ENCODE measurements at places on chromosomes 6 and 20.

GRCh38 chr6:154306696-154307095 lies 49.9 kb downstream of the IPCEF1 start:
- DNase-seq: no peak

GRCh38 chr20:60820918-60821317 lies 431.1 kb upstream of the CDH4 start:
- no peak for DNase-seq

DNA sequence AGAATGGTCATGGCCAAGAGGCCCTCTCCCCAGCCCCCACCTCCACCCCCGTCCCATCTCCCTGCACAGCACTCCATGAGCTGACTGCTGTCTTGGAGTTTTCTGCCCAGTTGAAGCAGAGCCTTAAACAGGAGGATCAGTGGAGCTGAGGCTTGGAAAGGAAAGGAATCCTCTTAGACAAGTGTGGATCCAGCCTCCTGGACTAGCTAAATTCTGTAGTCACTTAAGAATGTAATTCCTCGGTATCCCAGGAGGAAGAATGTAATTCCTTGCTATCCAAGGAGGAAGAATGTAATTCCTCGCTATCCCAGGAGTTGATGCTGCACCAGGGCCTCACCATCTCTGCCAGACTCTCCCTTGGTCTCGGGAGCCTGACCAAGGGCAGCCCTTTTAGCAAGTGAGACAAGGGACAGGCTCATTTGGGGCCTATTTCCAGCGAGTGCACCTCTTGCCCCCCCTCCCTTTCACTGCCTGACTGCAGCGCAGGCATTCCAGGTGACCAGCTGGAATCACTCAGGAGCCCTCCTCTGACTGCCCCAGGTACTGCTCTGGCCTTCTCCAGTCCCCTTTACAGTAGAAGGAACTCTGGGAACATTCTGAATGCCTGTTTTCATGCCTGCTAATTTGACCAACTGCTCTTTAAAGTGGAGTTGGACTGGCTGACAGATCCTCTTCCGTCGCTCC lies 76.2 kb downstream of the TCP11 start:
- DNase-seq: no peak

DNA sequence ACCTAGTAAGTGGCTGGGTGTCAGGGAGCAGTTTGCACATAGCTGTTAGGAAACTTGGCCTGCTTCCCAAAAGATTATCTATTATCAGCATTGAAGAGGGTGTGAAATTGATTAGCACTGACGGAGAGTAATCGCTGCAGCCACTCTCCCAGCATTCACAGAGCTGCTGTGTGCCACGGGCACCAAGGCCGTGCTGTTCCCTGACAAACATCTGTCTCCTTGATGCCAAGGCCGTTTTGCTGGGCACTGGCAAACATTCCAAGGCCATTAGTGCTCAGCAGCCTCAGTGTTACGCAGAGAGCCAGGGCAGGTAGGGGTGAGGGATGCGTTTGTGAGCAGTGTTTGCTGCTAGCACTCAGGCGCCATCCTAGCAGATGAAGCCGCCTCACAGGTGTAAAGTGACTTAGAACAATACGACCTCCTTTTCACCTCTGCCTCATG lies 57.7 kb upstream of the VSTM2L start:
- no peak for DNase-seq

- no peak for DNase-seq
These were observed 161.3 kb downstream of the PHACTR3 start for GRCh38 chr20:59765599-59766177.

GRCh38 chr6:114200891-114201290 lies 141.9 kb downstream of the HS3ST5 start:
- no peak for DNase-seq

- DNase-seq: no peak
These were observed 342.7 kb downstream of the PRL start for GRCh38 chr6:21953831-21954801.

DNA sequence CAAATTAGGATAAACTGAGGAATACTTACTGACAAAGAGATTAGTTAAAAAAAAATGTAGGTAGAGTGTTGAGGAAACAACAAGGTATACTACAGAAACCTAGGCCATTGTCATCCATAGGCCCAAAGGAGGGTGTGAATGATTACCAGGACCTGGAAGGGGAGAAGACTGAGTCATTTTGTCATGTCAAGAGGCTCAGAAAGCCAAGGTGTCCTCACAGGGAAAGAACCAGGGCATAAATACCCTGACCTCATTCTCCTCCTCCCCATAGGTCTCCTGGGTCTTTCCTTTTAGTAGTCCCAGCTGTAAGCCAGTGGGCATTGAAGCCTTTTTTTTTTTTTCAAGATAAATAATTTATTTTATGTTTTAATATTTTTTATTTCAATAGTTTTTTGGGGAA lies 582.1 kb upstream of the JAG1 start:
- DNase-seq: no peak

- DNase-seq: no peak
These were observed 495.2 kb downstream of the RFPL4B start for GRCh38 chr6:112842330-112842685.

GRCh38 chr20:1269235-1269634 lies 3.1 kb downstream of the SNPH start:
- no peak for DNase-seq

- DNase-seq: no peak
These were observed 136.1 kb upstream of the CDYL start for GRCh38 chr6:4640139-4640538.

GRCh38 chr6:41353333-41353732 lies 17.9 kb downstream of the NCR2 start:
- no peak for DNase-seq

DNA sequence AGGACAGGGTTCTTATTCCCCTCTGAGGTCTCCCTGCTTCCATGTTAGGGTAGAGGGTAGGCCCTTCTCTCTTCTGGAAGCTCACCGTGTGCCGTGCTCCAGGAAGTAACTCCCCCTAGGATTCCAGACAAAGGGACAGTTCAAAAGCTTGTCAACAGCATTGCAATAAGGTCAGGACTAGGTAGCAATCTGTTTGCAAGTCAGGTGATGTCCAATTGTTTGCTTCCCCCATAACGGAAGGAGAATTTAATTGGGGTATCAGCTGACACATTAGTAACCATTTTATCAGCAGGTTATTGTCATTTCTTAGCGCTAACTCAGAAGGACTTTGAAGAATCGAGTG lies 41.9 kb downstream of the SYNJ2 start:
- no peak for DNase-seq

DNA sequence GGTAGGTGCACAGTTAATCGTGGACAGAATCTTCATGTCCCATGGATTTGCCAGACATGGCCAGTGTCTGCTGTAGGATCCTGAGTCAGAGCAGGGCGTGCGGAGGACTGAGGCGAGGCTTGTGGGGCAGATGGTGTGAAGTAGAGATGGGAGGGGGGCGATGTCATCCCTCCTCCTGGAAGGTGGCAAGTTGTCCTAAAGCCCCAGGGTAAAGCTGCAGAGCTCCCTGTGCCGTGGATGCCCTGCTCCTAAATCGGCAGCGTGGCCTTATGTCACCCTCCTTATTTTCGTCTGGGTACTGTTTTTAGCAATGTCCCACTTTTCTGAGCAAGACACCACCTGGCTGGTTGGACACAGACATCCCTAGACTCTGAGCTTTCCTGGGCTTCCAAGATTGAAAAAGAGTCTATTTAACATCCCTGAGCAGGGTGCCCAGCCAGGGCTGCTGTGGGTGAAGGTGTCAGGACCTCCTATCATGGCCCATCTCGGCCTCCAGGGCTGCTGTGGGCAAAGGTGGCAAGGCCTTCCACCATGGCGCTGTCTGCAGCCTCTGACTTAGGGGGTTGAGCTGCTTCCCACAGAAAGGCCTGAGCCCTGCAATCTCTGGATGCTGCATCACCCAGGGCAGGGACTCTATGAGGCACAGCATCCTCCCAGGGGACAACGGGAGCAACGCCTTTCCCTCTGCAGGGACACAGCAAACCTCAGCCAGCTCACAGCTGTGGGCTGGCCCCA lies 145.4 kb downstream of the TTLL2 start:
- no peak for DNase-seq

DNA sequence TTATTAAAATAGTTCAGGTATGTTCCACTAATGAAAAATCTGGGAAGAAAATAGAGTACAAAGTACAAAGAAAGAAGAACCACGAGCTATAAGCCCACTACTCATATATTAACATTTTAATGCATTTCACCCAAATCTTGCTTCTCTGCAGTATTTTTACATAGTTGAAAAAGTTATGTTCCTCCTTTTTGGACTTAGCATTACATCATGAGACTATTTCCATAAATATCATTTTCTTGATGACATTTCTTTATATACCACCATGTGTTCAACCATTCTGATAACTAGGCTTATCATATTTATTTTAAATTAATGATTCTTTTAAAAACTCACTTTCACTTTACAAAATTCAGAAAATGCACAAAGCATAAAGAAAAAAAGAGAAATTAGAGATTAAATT lies 3.0 kb downstream of the IPCEF1 start:
- no peak for DNase-seq

GRCh38 chr20:17675519-17676377 lies 6.3 kb downstream of the RRBP1 start:
- no peak for DNase-seq

DNA sequence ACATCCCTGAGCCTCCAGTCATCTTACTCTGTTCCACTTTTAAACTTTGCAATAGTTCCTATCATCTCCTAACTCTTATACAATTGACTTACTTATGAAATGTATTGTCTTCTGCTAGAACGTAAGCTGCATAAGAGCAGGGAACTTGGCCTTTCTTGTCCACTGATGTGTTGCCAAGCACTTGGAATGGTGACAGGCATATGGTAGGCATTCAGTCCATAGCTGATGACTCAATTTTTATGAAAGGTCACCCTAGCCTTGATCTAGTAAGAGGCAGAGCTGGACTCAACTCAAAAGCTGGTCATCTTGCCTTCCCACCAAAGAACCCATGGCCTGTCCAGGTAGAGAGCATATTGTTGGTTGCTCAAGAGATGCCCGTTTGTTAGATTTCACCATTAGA lies 82.4 kb upstream of the FAM184A start:
- no peak for DNase-seq

- no peak for DNase-seq
These were observed at the start of gene APCDD1L for GRCh38 chr20:58515233-58516212. Gene APCDD1L, minus strand, starts transcription at chr20:58515399. Its CDS starts 692 bp downstream, at chr20:58514707.

GRCh38 chr6:76532647-76533046 lies 460.2 kb upstream of the IMPG1 start:
- no peak for DNase-seq
